ENCODE measurements at places on chromosomes 4 and X.

DNA sequence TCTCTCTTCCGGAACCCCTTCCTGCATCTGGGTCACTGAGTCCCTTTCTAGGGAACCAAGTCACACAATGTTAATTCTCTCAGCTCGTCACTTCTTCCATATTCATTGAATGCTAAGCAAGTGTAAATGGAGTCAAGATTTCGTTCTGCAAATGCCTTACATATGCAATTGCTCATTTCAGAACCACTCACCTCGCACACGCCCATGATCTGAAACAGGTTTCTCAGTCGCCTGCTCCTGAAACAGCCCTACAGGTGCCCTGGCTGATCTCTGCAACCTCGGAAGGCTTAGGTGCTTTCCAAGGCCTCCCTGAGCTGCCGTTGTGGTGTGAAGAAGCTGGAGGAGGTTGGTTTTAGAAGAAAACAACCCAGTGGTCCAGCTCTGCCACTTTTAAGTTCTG, 100.8 kb upstream of the MSX1 start:
- no peak for DNase-seq

- peak; percentile 90 for DNase-seq
Observed at GRCh38 chr4:73520821-73521220, 39.3 kb downstream of the AFM start.

DNA sequence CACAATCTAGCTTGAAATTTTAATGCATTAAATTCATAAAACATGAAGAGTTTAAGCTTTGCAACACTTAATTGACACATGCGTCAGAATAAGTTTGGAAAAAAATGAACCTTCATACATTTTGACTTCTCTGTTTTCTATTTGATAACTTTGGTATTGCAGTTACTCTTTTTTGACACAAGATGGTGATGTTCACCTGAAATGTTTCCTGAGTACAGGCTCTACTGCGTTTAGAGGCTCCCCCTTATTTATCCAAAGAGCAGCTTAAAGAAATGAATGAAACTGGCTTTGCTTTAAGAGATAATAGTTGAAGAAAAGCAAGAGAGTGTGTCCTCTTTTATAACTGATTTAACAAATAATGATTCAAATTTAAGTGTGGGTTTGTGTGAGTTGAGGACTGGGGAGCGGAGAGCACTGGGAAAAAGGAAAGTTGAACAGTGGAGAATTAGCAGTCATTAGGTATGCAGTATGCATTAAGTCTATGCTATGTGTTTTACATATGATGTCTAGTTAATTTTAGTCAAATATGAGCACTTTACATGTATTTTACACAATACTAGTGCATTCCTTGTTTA, 180.6 kb upstream of the NUDT6 start:
- peak; percentile 49 for DNase-seq

- DNase-seq = no peak
Observed at GRCh38 chr4:145716661-145717200, 36.8 kb downstream of the C4orf51 start.

DNA sequence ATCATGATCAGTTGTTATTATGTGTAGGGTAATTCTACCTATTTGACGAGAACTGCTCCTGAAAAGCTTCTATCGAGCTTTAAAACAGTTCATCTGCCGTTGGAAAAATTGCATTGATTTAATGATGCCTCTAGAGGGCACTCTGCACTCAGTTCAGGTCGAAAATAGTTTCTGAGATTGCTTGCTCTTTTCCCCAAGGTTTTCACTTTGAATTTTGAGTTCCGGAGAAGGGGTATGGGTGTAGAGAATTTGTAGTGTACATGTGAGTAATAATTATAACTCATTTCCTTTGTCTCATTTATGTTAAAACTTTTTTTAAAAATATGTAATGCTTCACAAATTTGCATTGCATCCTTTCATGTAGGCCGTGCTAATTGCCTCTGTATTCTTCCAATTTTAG, 28.4 kb upstream of the TNIP3 start:
- DNase-seq = peak; percentile 68

DNA sequence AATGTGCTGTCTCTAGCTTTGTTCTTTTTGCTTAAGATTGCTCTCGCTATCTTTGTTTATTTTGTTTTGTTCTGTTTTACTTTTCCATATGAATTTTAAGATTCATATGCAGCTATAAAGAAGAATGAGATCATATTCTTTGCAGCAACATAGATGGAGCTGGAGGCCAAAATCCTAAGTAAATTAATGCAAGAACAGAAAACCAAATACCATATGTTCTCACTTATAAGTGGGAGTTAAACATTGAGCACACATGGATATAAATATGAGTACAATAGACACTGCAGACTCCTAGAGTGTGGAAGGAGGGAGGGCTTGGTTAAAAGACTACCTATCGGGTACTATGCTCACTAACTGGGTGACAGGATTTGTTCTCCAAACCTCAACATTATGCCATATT, 237.8 kb downstream of the TRAM1L1 start:
- no peak for DNase-seq

GRCh38 chrX:40449396-40449795, 131.4 kb upstream of the ATP6AP2 start:
- no peak for DNase-seq

- DNase-seq = no peak
Observed at GRCh38 chrX:6857749-6858148, 289.8 kb upstream of the STS start.

DNA sequence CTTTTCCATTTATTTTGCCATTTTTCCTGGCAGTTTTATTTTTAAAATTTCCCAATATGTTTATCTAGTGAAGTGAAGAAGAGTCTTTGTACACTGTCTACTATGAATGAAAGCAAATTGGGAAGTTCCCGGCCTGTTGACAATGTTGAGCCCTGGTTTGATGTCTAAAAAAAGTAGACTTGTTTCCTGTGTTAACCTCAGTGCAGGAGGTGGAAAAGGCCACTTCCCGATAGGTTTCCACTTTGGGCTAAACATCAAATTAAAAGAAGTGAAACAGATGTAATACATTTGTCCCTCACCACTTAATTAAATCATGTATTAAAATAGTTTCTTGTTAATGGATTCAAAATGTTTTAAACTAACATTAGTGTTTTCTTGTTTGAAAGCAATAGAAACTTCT, 30.0 kb downstream of the BBS12 start:
- no peak for DNase-seq

GRCh38 chr4:78687818-78688217, 88.3 kb upstream of the BMP2K start:
- DNase-seq = no peak

- DNase-seq = no peak
Observed at GRCh38 chr4:56733352-56733751, 52.3 kb upstream of the HOPX start.

DNA sequence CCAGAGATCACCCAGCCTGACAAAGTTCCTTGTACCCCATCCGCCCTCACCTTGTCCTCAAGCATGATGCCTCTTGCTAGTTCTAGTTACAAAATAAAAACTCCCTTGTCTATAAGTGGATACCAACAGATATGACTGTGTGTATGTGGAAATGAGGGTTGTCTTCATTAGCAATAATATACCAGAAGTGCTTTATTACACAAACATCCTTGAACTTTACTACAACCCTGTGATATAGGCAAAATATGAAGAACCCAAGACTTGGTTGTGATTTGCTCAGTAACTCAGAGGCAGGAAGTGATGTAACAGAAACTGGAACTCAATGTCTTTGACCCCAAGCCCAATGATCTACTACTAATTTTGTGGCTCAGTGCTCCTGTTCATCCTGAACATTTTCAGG, 97.6 kb downstream of the AKAP4 start:
- DNase-seq = no peak

DNA sequence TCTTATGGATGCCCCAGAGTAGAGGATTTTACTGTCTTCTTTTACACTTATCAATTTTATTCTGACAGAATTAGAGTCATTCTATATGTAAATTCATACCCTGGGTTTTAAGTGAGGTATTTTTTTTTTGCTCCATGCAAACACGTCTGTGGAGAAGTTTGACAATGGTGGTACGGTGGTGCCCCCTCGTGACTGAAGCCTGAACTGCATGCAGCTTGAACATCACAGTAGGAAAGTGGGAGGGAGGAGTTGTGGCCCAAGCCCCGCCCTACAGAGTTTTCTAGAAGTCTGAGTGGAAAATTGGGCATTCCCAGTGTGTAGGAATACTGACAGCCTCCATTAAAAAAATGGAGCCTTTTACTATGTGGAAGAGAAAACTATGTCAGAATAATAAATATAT, 73.3 kb upstream of the RAB40AL start:
- peak; percentile 86 for DNase-seq

GRCh38 chr4:149901128-149901527, 85.5 kb upstream of the IQCM start:
- DNase-seq = no peak

- no peak for DNase-seq
Observed at GRCh38 chr4:21946858-21947257, 1.7 kb downstream of the KCNIP4 start.

GRCh38 chrX:85109235-85109634, 105.6 kb downstream of the APOOL start:
- DNase-seq = no peak

GRCh38 chr4:100970414-100970813, 376.9 kb downstream of the PPP3CA start:
- no peak for DNase-seq

DNA sequence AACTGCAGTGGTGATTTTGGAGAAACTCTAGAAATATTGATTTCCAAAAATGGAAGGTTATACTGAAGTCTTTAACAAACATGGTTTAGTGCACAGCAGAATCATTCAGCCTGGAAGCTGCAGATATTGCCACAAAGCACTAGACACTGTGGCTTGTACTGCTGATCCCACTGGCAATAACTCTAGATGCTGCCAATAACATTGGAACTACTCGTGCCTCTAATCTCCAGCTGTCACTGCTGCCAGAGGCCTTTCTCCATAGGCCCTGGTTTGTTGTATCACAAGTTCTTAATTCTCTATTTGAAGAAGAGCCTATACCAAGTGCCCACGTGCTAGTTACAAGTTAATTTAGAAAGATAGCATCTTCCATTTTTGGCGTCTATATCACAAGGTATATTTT, 19.3 kb downstream of the DMP1 start:
- no peak for DNase-seq

All from MCF 10A (cell line).